ENCODE measurements at places on chromosomes 6 and 20. TPM values are rescaled to one million over a fixed set of nuclear protein-coding genes. Genes with fewer than 3 reads are reported as not detected.

SCGN gene
- 1.6 TPM for polyA plus RNA-seq

TTI1 gene
- polyA plus RNA-seq = 24.2 TPM

TNFRSF6B gene
- polyA plus RNA-seq = 2.0 TPM

SIRPD gene
- not detected for polyA plus RNA-seq

MATN4 gene
- polyA plus RNA-seq = 0.15 TPM

FABP7 gene
- polyA plus RNA-seq = 20.4 TPM

CLIC1 gene
- polyA plus RNA-seq = 279 TPM

PRSS35 gene
- polyA plus RNA-seq = 28.7 TPM

PRICKLE4 gene
- 7.5 TPM for polyA plus RNA-seq

HLA-E gene
- 201 TPM for polyA plus RNA-seq

SLC17A5 gene
- polyA plus RNA-seq = 10.1 TPM

SALL4 gene
- 17.6 TPM for polyA plus RNA-seq

TAF4 gene
- 17.6 TPM for polyA plus RNA-seq

SLPI gene
- 3.0 TPM for polyA plus RNA-seq

PREX1 gene
- polyA plus RNA-seq = 17.8 TPM

GPR6 gene
- polyA plus RNA-seq = not detected

SKIC2 gene
- 42.9 TPM for polyA plus RNA-seq

NRN1 gene
- 9.9 TPM for polyA plus RNA-seq

SSTR4 gene
- polyA plus RNA-seq = 0.36 TPM

KCNQ2 gene
- polyA plus RNA-seq = 12.4 TPM

SLC26A8 gene
- polyA plus RNA-seq = 0.51 TPM

LIN28B gene
- polyA plus RNA-seq = 0.37 TPM

C6orf52 gene
- polyA plus RNA-seq = 1.7 TPM

BPIFB1 gene
- polyA plus RNA-seq = not detected

RNF114 gene
- 63.3 TPM for polyA plus RNA-seq

CLPSL2 gene
- not detected for polyA plus RNA-seq

ALDH8A1 gene
- 0.63 TPM for polyA plus RNA-seq

FKBP1C gene
- polyA plus RNA-seq = 3.9 TPM

KCNQ5 gene
- 1.9 TPM for polyA plus RNA-seq

OLIG3 gene
- not detected for polyA plus RNA-seq

STX11 gene
- polyA plus RNA-seq = 2.2 TPM

NAPB gene
- polyA plus RNA-seq = 24.8 TPM

GTSF1L gene
- not detected for polyA plus RNA-seq

SPINT3 gene
- polyA plus RNA-seq = not detected

MCHR2 gene
- polyA plus RNA-seq = not detected

All from right lung (tissue), 10 donors.